ENCODE measurements at places on chromosomes 4 and X.

DNA sequence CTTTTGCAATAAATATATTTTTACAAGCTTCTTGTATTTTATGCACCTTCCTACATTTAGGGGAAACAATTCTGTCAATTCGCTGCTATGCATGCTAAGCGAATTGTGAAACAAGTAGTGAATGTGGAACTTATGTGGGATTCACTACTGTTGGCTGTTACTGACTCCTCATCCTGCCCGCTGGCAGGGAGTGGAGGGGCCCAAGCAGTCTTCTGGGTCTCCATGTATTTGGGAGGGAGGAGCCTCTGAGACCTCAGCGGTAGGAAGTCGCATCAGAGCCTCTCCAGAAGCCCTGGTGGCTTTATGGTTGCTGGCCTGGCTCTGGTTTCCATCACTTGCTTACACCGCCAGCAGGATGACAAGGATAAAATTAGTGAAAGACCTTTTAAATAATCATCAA is 3.7 kb upstream of the SETD7 start:
- no peak for DNase-seq

GRCh38 chr4:168712316-168712890 is 215.6 kb downstream of the PALLD start:
- no peak for DNase-seq

GRCh38 chr4:8585721-8586212 is 5.6 kb downstream of the GPR78 start:
- DNase-seq, result no peak

GRCh38 chrX:19156186-19156585 is 33.9 kb upstream of the ADGRG2 start:
- DNase-seq, result no peak

DNA sequence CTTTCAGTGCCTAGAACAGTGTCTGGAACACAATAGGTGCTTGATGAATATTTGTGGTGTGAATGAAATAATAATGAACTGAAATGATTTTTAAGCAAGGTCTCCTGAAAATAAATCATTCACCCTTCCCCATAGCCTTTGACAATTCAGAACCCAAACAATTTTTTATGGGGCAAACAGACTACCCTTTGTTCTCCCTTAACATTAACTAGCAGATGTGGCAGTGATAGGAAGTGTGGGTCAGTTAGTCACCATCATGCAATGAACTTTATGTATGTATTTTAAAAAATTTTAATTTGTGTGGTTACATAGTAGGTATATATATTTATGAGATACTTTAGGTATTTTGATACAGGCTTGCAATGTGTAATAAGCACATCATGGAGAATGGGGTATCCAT is 27.2 kb upstream of the CD40LG start:
- DNase-seq, result no peak

DNA sequence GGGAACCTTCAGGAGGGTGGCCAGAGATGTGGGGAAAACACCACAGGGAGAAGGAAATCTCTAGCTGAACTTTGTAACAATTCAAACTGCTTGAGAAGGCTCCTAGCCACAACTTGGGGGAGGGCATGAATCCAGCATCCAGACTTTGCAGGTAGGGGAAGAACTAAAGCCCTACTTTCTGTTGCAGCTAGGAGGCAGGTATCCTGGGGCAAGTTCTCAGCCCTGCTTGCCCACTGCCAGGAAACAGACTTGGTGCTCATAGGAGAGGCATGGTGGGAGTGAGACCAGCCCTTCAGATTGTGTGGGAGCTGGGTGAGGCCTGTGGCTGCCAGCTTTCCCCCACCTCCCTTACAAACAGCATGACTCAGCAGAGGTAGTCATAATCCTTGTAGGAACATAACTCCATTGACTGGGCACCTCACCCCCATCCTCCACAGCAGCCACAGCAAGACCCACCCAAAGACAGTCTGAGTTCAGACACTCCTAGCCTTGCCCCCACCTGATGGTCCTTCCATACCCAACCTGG is 209.5 kb upstream of the CPEB2 start:
- DNase-seq, result no peak

DNA sequence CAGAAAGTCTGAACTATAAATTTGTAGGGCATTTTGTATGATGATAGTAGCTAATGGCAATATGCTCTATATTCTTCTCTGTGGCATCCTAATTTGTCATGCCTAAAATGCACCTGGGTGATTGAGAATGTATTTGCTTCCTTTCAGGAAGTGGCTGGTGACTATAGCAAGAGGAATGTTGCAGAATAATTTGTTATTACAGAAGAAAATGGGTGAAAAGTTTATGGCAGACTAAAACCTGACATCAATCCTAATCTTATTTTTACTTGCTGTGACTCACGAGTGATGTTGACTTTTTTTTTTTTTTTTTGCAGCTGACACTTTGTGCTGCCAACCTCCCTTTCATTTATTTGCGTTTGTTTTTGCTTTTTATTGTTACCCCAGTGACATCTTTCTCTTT is 141.1 kb downstream of the MSL3 start:
- no peak for DNase-seq

DNA sequence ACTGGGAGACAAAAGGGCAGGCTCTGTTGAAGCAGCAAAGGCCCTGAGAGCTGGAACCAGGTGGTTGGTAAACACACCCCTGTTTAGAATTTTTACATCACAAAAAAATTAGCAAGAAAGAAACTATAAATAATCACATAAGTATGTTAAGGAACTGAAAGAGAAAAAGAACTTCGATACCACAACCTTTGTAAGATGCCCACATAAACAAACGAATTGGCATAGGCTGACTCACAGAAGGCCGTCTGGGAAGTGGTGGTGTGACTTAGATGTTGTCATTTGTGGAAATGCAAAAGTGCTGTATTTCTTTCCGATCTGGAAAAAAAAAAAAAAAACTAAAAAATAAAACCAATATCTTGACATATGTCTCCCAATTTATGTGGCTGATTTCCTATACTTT is 235.1 kb downstream of the USP46 start:
- no peak for DNase-seq

- no peak for DNase-seq
These were observed 171.7 kb upstream of the ZCCHC13 start for GRCh38 chrX:74132280-74132679.

GRCh38 chr4:70892086-70892769 is 9.9 kb upstream of the MOB1B start:
- no peak for DNase-seq

GRCh38 chr4:3435686-3435956 is 6.1 kb upstream of the HGFAC start:
- DNase-seq, result no peak

Measured in GM10248 (cell line).